AG09309 (cell line): ENCODE measurements at places on chromosomes 11 and 22.
A peak's percentile ranks its signal among the peaks of the same experiment; 100 is the strongest.

DNA sequence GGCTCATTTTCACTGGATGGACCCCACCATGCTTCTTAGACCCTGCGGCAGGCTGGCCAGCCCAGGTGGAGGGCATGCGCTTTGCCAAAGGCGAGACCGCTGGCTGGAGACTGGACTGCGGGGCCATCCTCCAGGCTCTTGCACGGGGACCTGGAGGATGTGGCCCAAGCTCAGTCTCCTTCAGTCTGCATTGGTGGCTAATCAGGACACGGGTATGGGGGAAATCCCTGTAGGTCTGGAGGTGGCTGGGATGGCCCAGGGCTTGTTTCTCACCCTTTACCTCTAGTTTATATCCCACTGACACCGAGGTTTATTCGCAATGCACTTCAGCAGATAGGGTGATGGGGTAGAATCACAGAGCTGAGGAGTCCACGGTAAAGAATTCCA is 45.0 kb downstream of the BCR start:
- no peak for DNase-seq

GRCh38 chr11:47271328-47271727 is 1.4 kb downstream of the MADD start:
- DNase-seq: no peak

DNA sequence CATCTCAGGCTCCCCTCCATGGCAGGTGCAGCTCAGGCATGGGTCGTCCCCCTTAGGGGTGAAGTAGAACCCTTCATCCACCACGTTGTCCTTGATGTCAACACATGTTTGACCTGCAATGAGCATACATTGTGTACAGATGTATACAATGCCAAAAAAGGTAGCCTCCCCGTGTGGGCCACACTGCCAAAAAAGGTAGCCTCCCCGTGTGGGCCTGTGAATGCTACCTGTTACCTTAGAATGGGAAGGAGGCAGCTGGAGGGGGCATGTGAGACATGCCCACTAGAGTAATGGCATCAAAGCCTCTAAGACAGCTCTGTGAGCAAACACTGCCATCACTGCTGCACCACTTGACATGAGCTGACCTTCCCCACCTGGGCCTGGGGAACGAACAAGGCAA is 73.7 kb downstream of the DGCR2 start:
- DNase-seq: no peak

- no peak for DNase-seq
Measured at GRCh38 chr11:129767827-129768226, 47.8 kb upstream of the TMEM45B start.

DNA sequence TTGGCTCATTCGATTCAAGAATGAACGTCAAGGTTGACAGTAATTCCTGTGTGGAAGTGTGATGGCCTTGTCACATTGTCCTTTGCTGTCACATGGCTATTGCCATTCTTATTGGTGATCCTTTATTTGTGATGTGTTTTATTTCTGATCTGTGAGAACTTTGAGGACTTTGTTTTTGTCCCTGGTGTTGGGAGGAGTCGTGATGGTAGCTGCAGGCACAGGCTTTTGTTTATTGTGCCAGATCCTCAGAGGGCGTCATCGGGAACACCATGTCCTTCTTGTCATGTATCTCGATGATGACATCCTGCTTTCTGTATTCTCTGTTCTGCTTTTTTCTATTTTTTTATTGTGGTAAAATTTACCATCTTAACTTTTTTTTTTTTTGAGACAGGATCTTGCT is 5.6 kb downstream of the PICK1 start:
- no peak for DNase-seq

- DNase-seq: no peak
Measured at GRCh38 chr22:32226326-32227104, 21.6 kb upstream of the RFPL2 start.

- DNase-seq: no peak
Measured at GRCh38 chr11:2685051-2685450, 14.7 kb downstream of the KCNQ1OT1 start.

DNA sequence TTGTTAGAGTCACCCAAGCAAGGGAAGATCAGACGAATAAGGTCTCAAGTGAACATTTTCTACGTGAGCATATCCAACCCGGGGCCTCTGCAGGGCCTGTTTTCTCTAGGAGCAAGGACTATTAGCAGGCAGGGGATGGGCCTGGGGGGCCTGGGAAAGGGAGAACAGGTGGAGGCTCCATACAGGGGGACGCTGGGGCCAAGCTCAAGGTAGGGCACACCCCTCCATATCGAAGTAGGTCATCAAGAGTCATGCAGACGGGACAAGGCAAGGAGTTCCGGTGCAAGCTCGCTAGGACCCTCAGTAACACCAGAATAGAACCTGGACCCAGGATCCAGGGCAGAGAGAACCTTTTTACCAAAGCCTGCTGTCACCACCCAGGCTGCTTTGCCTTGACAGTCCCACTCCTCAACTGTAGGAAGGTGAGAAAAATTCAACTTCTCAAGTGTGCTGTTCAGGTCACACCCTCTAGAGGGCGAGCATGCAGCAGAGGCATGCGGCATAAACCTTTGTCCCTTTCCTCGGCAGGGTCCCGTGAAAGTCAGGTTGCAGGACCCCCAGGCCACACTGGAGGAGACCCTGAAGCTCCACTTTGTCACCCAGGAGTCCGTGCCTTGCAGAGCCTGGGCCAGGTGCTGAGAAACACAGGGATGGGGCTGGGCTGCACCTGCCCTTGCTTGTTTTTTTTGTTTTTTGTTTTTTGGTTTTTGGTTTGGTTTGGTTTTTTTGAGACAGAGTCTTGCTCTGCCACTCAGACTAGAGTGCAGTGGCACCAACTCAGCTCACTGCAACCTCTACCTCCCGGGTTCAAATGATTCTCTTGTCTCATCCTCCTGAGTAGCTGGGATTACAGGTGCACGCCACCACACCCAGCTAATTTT is 8.6 kb upstream of the APOBEC3B start:
- DNase-seq: no peak

- peak; percentile 28 for DNase-seq
Measured at GRCh38 chr22:36244522-36245391, 5.4 kb upstream of the APOL2 start.

- DNase-seq: no peak
Measured at GRCh38 chr11:98600103-98600502, 420.6 kb upstream of the CNTN5 start.

DNA sequence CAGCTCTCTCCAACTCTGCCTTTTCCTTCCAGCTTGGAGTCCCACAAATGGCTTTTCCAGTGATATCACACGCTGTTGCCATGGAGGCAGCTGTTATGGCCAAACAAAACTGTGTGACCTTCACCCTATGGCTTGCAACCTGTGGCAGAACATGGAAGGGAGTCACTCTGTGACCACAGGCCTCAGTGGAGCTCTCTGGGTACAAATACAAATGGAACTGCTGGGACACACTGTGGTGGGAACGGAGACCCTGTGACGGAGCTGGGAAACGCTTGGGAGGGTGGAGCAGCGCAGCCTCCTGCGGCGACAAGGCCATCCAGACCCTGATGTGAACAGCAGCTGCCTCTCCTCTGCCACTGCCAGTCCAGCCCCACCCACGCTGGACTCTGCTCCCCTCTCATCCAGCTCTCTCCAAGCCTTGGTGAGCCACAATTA is 162.5 kb downstream of the ETS1 start:
- DNase-seq: no peak

DNA sequence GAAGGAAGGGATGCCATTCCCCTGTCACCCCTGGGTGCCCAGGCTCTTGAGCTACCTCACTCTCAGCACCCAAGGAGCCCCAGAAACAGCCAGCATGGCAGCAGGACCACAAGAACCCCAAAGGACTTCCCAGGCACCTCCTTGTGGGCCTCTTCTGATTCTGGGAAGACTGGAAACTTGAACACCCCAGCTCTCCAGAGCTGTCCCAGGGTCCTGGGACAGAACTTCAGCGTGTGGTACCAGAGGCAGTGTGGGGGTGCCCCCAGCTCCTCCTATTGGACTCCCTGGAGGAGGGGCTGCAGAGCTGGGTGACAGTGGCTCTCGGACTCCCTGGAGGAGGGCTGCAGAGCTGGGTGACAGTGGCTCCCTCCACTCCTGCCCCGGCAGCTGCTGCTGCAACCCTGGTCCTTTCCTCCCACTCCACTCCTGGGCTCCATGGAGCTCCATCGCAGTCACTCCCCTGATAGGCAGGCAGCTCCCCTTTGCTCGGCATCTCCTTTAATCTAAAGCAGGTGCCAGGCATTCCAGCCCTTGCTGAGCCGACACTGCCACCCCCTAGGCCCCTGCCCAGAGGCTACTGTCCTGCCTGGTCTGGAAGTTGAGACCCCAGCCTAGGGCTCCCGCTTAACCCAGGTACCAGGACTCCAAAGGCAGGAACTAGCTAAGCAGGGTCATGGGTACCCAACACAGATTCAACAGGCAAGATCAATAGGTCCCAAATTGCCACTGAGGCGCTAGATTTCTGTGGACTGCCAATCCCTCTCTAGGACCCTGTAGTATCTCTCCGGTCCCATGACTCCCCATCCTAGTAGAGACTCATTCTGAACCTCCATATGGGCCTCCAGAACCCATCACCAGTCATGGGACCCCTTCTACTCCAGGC is 2.7 kb downstream of the BCL9L start:
- no peak for DNase-seq

DNA sequence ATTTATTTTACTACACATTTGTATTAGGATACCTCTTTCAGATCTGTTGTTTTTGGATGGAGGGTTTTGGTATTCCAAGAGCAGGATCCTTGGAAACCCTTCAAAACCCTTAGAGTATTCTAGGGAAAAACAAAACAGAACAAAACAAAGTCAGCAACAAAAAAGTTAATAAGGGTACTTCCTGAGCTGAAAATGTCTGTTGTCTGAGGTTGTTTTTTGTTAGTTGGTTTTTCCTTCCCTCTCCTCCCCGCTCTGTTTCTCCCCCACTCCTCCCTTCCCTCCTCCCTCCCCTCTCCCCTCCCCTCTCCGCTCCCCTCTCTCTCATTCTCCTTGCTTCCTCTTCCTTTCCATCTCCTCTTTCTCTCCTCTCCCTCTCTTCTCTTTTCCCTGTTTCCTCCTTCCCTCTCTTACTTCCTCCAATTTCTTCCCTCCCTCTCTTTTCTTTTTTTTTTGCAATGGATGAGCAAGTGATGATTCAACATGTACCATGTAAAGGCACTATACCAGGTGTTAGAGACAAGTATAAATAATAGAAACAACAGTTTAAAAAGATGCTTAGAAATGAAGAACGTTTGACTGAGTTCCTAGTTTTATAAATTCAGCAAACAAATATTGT is 160.6 kb downstream of the TMEM135 start:
- DNase-seq: no peak

DNA sequence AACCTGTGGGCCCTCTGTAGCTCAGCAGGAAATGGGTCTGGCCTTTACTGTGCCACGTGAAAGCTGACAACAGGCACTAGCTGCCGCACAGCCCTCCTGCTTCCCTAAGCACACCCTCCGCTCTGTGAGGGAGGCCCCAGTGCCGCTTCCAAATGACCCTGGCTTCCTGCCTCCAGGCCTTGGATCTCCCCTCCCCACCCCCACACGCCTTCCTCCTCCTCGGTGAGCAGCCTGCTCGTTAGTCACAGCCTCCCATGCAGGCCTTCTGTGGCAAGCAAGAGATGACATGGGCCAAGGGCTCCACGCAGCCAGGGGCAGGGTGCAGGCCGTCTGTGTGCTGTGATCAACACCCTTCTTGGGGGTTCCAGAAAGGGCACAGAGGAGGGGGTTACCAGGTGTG is 15.3 kb upstream of the RASL10A start:
- DNase-seq: no peak

DNA sequence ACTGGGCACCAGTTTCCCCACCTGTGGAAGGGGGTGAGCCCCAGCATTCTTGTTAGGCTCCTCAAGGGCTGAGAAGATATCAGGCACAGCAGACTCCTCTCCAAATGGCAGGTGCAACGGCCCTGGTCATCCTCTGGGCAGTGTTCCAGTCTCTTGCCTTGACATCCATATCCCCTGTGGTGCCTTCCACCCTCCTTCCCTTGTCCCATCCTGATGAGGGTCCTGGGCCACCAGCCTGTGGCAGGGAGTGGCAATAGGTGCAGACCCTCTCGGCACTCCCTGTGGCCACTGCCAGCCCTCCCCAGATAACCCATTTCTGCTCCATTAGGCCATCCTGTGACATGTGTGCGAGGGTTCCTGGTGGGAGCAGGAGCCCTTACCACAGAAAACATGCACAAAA is 78.8 kb upstream of the NECTIN1 start:
- no peak for DNase-seq

DNA sequence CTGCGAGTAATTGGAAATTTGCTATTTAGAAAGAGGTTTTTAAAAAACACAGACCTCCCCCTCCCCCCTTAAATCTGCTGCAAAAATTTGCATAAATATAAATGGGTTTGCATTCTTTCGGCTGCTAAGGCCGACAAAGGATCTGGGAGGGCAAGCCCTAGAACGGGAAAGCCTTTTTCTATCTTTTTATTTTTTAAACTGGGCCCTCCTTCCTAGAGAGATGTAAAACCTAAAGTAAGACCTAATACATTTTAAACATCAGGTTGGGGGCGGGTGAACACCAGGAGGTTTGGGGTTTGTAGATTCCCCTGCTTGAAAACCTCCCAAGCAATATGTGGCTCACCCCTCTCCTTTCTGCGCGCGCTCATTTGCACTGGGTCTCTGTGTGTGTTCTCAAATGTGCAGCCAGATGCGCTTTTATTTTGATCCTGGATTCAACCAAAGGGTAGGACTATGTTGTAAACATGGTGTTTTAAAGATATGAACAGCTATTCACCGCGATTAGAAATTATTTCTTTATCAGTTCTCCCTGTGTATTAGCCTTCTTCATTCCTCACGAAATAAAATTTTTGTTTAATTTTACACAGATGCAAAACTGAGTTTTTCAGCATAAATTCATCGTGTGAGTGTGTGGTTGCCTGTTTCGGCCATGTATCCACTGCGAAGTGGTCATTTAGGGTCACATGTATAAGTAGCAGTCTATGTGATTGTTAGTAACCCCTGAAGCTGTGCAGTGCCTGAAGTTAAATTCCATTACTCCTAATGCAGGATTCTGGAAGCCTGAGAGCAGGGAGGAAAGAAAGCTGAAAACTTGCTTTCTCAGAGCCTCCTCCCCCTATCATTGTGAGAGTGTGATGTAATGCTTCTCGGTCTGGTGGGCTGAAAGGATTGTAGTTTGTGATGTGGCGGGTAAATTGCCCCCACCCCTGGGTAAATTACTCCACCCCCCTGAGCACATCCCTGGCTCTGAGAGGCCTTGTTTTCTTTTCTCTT is 988 bp downstream of the TNRC6B start:
- DNase-seq: no peak

- DNase-seq: no peak
Measured at GRCh38 chr22:17074648-17075002, 10.2 kb upstream of the IL17RA start.

DNA sequence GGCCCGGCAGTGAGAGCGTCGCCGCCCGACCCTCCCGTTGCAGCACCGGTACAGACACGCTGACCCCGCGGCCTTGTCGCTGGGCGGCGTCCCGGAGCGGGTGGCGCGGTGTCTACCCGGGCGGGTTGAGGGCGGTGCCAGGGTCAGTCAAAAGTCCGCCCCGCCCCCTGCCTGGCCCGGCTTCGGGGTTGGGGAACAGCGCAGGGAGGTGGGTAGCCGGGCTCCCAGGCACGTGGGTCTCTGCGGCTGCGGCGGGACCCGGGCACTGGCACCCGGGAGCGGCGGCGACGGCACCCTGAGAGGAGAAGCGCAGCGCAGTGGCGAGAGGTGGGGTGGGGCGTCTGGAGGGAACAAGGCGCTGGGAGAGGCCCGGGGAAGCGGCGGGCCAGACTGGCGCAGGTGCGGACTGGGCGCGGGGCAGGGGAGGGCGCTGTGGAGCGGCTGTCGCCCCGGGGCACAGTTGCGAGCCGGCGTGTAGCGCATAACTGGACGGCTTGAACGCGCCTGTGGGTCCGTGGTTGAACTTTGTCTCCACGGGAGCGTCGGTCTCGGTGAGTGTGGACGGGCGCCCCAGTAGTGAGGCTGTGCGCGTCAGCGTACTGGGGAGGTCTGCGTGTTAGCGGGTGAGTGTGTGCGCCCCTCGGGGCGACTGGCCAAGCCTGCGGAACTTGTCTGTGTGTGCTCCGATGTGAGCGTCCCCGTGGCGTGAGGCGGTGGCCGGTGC is at the start of gene P2RY2:
Gene P2RY2, plus strand, starts transcription at position 176 of the 724 bp plus-strand sequence. CDS start 15,879 bp downstream, outside the sequence.
- DNase-seq: no peak
